Spleen (tissue), 13 donors: ENCODE measurements at places on chromosomes 4 and X. TPM values are rescaled to one million over a fixed set of nuclear protein-coding genes. Genes with fewer than 3 reads are reported as not detected.

Gene ATP8A1
- polyA plus RNA-seq = 16.1 TPM

Gene GAGE1
- not detected for polyA plus RNA-seq

Gene GABRE
- polyA plus RNA-seq = 6.1 TPM

Gene LRBA
- 10.8 TPM for polyA plus RNA-seq

Gene AR
- 0.13 TPM for polyA plus RNA-seq

Gene TLR10
- polyA plus RNA-seq = 46.2 TPM

Gene MID2
- 1.9 TPM for polyA plus RNA-seq

Gene ADAD1
- not detected for polyA plus RNA-seq

Gene SPANXN4
- not detected for polyA plus RNA-seq

Gene BEX5
- polyA plus RNA-seq = 2.1 TPM

Gene SMIM10
- 9.5 TPM for polyA plus RNA-seq

Gene IBSP
- polyA plus RNA-seq = not detected

Gene GLUD2
- 0.18 TPM for polyA plus RNA-seq

Gene HEPH
- 2.0 TPM for polyA plus RNA-seq

Gene NXF2
- not detected for polyA plus RNA-seq

Gene TCEAL7
- polyA plus RNA-seq = 2.5 TPM

Gene XAGE1A
- polyA plus RNA-seq = 0.50 TPM

Gene ADH5
- polyA plus RNA-seq = 84.0 TPM

Gene CT45A2
- not detected for polyA plus RNA-seq

Gene FGF13
- polyA plus RNA-seq = 4.0 TPM

Gene DKC1
- polyA plus RNA-seq = 38.8 TPM

Gene SSX7
- polyA plus RNA-seq = not detected

Gene ARX
- not detected for polyA plus RNA-seq

Gene TCP11X2
- polyA plus RNA-seq = not detected

Gene DIPK2B
- 2.2 TPM for polyA plus RNA-seq

Gene STK26
- polyA plus RNA-seq = 18.6 TPM

Gene HERC5
- 8.9 TPM for polyA plus RNA-seq

Gene FATE1
- not detected for polyA plus RNA-seq

Gene SSX3
- polyA plus RNA-seq = not detected

Gene FAM184B
- 0.03 TPM for polyA plus RNA-seq

Gene SEC31A
- 64.7 TPM for polyA plus RNA-seq

Gene MTNR1A
- not detected for polyA plus RNA-seq

Gene GLRA3
- polyA plus RNA-seq = 0.02 TPM

Gene ZNF732
- not detected for polyA plus RNA-seq

Gene SHOX
- not detected for polyA plus RNA-seq

Gene AWAT2
- not detected for polyA plus RNA-seq

Gene HTR2C
- not detected for polyA plus RNA-seq

Gene CENPE
- polyA plus RNA-seq = 0.30 TPM

Gene TEX28
- polyA plus RNA-seq = not detected

Gene NR3C2
- 1.3 TPM for polyA plus RNA-seq

Gene GLA
- polyA plus RNA-seq = 36.6 TPM

Gene PABPC4L
- not detected for polyA plus RNA-seq

Gene SPANXN3
- polyA plus RNA-seq = not detected

Gene PHOX2B
- polyA plus RNA-seq = not detected

Gene TEC
- polyA plus RNA-seq = 2.0 TPM

Gene LGI2
- 1.4 TPM for polyA plus RNA-seq

Gene TAPT1
- polyA plus RNA-seq = 12.6 TPM

Gene PLP2
- 48.8 TPM for polyA plus RNA-seq

Gene FAAH2
- polyA plus RNA-seq = 1.2 TPM

Gene FAM47A
- not detected for polyA plus RNA-seq

Gene HPRT1
- polyA plus RNA-seq = 46.0 TPM

Gene NSUN7
- polyA plus RNA-seq = 0.70 TPM

Gene TEX13B
- not detected for polyA plus RNA-seq

Gene KCNE5
- polyA plus RNA-seq = 0.16 TPM

Gene BTC
- polyA plus RNA-seq = 0.06 TPM

Gene RAB41
- not detected for polyA plus RNA-seq
